ENCODE measurements at places on chromosomes 16 and 17.

DNA sequence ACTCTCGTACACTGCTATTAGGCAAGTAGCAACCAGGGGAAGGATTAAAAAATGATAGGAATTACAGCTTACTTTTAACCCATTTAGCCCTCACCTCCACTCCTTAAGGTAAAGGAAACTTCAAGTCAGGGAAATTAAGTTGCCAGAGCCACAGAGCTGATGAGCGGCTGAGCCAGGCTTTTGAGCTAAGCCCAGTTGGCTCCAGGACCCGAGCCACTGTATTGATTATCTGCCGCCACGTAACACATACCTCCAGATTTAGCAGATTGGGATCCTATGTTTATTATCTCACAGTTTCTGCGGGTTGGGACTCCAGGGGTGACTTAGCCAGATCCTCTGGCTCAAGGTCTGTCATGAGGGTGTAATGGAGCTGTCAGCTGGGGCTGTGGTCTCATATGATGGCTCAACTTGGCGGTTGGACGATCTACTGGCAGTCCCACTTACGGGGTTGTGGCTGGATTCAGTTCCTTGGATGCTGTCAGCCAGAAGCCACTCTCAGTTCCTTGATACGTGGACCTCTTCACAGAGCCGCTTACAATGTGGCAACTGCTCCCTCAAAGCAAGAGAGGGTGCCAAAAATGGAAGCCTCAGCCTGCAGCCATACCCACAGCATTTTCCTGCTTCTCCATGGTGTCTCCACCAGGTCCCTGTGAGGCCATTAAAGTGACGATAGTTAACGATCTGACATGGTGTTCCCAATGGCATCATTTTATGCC is 57.3 kb downstream of the TMEM186 start:
- DNase-seq = no peak

DNA sequence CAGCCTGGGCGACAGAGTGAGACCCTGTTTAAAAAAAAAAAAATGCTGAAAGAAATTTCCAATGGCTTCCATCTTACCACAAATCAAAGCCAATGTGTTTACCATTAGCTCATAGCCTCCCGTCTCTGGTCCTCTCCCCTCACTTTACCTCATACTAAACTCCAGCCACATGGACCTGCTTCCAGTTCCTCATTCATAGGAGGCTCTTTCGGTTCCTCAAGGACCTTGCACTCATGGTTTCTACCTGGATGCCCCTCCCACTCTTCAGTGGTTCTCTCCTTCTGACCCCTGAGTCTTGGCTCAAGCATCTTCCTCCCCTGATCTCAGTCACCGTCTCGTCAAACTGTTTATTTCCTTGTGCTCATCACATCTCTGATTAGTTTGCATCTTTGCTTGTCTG is 3.8 kb upstream of the DEF8 start:
- DNase-seq = no peak

DNA sequence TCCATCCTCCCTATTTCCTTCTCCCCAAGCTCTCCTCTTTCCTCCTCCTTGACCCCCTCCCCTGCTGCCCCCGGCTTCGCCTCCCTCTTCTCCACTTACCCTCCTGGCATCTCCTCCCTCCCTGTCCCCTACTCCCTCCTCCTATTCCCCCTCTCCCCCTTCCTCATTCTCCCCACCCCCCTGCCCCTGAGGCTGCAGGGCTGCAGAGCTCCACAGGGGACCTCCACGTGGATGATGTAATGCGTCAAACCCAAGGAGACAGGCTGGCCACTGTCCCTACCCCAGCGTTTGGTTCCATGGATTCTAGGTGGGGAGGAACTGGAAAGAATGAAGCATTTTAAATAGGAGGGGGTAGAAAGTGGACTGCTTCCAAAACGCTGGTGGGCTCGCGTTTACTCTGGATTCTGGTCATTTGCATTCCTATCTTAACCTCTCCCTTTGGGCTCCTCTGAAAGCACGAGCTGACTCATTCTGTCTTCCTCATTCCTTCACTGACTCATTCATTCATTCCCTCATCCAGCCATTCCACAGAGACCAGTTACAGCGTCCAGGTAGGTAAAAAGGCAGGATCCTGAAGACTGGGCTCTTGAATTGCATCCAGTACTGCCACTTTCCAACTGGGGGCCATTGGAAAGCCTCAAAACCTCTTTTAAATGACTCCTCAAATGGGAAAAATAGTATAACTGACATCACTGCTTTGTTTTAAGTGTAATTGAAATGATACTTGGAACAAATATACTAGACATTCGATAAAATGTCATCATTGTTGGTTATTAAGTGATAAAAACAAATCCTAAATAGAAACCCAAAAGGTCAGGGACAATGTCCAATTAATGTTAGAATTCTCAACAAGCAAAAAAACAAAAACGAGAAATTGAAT is 943 bp upstream of the COTL1 start:
- no peak for DNase-seq

- peak; percentile 49 for DNase-seq
These were observed 13.4 kb downstream of the UBALD1 start for GRCh38 chr16:4601036-4601863.

- peak; percentile 72 for DNase-seq
These were observed 873 bp downstream of the SETD1A start for GRCh38 chr16:30958175-30959079.

- peak; percentile 30 for DNase-seq
These were observed 79.0 kb downstream of the RPA1 start for GRCh38 chr17:1908699-1909309.

- no peak for DNase-seq
These were observed 59.3 kb downstream of the USP10 start for GRCh38 chr16:84759061-84759460.

- no peak for DNase-seq
These were observed 441.1 kb upstream of the RBFOX1 start for GRCh38 chr16:6891496-6891895.

- DNase-seq = no peak
These were observed 163.0 kb downstream of the ABCA8 start for GRCh38 chr17:68792042-68792685.

GRCh38 chr16:777826-778225 is 10.4 kb downstream of the RPUSD1 start:
- no peak for DNase-seq

- no peak for DNase-seq
These were observed 150.6 kb downstream of the CLEC16A start for GRCh38 chr16:11094857-11095565.

GRCh38 chr17:34639706-34640425 is 60.5 kb downstream of the TMEM132E start:
- DNase-seq = no peak

DNA sequence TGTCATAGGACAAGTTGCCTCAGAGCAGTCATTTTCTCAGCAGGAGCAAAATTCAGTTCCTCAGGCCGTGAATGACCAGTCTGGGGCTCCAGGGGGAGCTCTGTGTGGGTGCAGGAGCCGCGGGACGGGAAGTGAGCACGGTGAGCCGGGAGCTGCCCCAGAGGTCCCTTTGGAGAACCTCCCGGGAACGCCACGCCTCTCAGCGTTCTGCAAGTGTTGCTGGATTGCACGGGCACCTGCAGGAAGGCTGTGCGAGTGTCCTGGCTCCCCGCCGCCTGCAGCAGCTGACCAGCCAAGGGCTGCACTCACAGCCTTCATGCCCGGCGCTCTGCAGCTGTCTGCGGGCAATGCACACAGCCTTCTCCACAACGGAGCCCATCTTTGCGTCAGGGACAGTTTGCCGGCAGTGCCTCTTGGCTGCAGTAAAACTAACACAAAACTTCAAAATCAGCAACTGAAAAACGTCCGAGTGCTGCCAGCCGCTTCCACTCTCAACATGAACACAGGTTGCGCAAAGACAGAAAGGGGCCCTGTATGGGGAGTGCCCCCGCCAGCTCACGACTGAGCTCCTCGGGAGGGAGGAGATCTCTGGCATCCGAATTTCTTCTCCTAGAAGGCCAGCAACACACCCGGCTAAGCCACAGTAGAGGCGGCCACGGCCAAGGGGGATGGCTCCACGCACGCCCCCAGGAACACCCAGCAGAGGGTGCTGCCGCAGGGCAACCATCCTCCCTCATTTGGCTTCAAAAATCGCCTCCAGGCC is 16.0 kb downstream of the NDUFAF8 start:
- DNase-seq = no peak

GRCh38 chr17:80647746-80648145 is 103.1 kb downstream of the RPTOR start:
- no peak for DNase-seq

DNA sequence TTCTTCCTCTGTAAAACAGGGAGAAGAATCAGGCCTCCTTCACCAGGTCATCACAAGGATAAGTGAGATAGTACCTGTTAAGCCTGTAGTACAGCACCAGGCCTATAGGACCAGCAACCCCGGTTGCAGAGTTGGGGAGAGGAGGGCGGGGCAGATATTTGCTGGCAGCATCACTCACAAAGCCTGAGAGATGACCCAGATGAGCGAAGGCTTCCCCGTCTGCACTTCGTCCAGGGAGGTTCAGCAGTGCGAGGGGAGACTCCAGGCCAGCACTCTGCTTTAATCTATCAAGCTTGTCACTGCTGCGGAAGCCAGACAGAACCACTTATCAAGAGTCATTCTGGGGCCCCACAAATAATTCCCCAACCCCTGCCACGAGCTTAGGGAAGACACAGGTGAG is 15.8 kb upstream of the RBBP6 start:
- no peak for DNase-seq

Data from nucleus accumbens (tissue), 56 donors.